Stimulated activated CD8-positive, alpha-beta memory T cell treated with anti-CD3 and anti-CD28 coated beads, Interleukin-15, amount 100 ng/mL, for 24 hours (primary cell): ENCODE measurements at places on chromosomes 5 and 9.

DNA sequence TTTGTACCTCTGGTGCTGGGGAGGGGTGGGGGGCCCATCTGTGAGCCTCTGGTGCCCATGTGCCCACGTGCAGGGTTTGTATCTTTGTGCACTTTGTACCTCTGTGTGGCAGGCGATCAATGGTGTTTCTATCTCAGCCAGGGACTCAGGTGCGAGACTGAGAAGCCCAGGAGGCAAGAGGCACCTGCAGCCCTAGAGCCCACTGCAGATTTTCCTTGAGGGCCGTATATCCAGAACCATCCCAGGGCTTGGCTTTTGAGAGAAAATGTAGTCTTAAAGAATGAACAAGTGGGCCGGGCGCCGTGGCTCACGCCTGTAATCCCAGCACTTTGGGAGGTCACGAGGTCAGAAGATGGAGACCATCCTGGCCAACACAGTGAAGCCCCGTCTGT lies 52.2 kb upstream of the KCNMB1 start:
- DNase-seq: no peak

DNA sequence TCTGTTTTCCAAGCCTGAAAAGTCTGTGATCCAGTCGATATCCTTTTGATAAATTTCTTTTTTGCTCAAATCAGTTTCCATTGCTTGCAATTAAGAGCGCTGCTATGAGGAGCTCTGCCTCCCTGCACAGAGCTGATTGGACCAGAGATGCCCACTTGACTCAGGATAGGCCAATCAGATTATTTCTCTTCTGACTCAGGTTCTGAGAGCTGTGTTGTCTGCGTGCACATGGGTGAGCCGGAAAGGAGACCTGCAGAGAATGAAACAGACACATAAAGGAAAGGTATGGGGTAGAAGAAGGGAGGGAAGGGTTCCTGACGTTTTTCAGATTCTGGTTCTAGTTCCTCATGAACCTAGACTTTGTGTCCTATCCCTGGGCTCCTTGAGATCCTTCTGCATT lies 15.8 kb upstream of the FABP6 start:
- DNase-seq: no peak

- no peak for DNase-seq
Observed at GRCh38 chr9:1051584-1052275, 1.6 kb downstream of the DMRT2 start.

- no peak for DNase-seq
Observed at GRCh38 chr5:179834120-179834519, 13.4 kb downstream of the SQSTM1 start.

DNA sequence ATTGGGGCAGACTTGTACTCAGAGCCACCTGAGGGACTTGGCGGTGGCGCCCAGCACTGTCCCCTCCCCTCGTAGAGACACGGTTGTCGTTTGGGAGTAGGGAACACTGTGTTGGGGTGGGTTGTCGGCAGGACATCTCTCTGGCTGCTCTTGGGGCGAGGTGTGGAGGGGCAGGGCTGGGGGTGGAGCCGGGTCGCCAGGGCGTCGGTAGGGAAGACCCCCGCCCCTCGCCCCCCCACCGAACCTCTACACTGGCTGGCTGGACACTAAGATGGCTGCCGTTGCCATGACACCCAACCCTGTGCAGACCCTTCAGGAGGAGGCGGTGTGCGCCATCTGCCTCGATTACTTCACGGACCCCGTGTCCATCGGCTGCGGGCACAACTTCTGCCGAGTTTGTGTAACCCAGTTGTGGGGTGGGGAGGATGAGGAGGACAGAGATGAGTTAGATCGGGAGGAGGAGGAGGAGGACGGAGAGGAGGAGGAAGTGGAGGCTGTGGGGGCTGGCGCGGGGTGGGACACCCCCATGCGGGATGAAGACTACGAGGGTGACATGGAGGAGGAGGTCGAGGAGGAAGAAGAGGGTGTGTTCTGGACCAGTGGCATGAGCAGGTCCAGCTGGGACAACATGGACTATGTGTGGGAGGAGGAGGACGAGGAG lies 778 bp downstream of the TRIM41 start:
- DNase-seq: no peak

DNA sequence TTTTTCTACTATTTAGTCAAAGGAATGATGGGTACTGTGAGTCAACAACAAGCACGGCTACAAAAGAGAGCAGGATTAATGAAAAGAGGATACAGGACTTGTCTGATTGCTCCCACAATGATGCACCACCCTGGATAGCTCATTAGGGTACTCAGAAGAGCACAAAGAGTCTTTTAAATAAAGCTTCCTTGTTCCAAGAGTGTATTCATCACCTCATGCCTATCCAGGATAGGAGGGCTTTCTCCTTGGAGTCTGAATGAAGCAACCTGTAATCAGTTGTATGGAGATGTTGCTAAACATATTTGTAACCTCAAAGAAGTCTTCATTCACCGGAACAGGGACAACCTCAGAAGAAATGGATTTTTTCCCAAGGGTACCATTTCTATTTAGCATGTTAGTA lies 219.5 kb upstream of the TMEM161B start:
- DNase-seq: no peak

- DNase-seq: no peak
Observed at GRCh38 chr9:86974421-86974820, 27.1 kb upstream of the GAS1 start.

DNA sequence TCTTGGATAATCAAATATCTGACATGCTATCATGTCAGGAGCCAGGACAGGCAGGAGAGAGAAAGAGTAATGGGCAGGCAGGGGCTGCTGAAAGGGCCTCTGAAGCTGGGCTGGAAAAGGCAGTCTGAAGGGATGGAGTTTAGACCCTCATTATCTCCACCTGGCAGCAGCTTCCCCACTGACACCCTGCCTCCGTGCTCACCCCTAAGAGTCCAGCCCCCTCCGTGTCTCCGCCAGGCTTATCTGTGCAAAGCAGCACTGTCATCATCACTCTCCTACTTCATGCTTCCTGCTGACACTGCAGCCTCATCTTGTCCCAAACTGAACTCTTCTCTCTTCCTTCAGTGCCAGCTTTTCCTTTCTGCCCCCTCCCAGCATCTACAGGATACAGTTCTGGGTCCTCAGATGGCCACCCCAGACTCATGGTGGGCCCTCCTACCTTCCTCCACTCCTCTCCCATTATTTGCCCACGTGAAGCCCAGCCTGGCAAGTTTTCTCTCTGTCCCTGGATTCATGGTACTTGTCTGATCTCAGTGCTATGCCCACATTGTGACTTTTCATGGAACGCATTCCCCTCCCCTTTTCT lies 70.9 kb upstream of the KLF9 start:
- DNase-seq: no peak

DNA sequence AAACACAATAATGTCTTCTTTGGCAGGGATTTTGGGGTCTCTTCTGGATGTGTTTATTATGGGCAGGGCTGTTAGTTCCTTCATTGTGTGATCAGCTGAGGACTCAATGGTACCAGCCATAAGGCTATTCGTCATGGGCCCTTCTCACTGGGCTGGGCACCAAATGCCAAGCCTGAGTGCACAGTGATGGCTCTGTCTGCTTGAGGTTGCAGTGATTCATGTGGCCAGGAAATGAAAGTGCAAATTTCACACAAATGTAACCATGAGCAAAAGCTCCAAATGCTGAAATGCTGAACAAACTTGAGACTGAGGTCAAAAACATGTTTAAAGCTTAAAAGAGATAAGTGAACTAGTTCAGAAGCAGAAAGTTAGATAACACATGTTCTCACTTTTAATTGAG lies 191.0 kb downstream of the TARS1 start:
- no peak for DNase-seq

- no peak for DNase-seq
Observed at GRCh38 chr5:61417851-61418250, 85.8 kb downstream of the ZSWIM6 start.
